ENCODE measurements at places on chromosomes 5 and 9. TPM values are rescaled to one million over a fixed set of nuclear protein-coding genes. Genes with fewer than 3 reads are reported as not detected.
A peak's percentile ranks its signal among the peaks of the same experiment; 100 is the strongest.

ARSI gene
- 0.16 TPM for total RNA-seq

NSUN2 gene
- total RNA-seq, result 34.4 TPM

ZNF462 gene
- 29.2 TPM for total RNA-seq

ANKRD18B gene
- not detected for total RNA-seq

BAAT gene
- not detected for total RNA-seq

CDC20B gene
- not detected for total RNA-seq

SNX24 gene
- 16.0 TPM for total RNA-seq

MARCOL gene
- not detected for total RNA-seq

- no peak for DNase-seq
- H3K36me3 ChIP-seq, result peaks cover 83% of the 10 kb centered on the region
- no peaks in the 10 kb centered on the region for H3K27me3 ChIP-seq
- H3K4me1 ChIP-seq, result peaks cover 26% of the 10 kb centered on the region
Measured at GRCh38 chr9:33468797-33469621, 4.7 kb downstream of the NOL6 start.

DNA sequence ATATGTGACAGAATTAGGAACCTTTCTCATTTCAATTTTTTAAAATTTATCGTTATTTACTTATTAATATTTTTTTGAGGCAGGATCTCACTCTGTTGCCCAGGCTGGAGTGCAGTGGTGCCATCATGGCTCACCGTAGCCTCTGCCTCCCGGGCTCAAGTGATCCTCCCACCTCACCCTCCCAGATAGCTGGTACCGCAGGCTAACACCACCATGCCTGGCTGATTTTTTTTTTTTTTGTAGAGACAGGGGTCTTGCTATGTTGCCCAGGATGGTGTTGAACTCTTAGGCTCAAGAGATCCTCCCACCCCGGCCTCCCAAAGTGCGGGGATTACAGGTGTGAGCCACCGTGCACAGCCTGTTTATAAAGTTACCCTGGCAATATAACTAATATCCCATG is 275.2 kb downstream of the AOPEP start:
- peak overlapping the region; percentile 99 for H3K27ac ChIP-seq
- H3K36me3 ChIP-seq, result no peaks in the 10 kb centered on the region
- no peaks in the 10 kb centered on the region for H3K27me3 ChIP-seq
- DNase-seq, result no peak

- no peaks in the 10 kb centered on the region for H3K36me3 ChIP-seq
- peak within 1 kb of the TSS; percentile 92 for H3K4me3 ChIP-seq
- peaks cover 3% of the 10 kb centered on the region for H3K27me3 ChIP-seq
Measured at GRCh38 chr9:113876151-113876992, at the start of gene ZNF618. Gene ZNF618, plus strand, starts transcription at chr9:113876309. Its CDS starts 72 bp downstream, at chr9:113876381.

DNA sequence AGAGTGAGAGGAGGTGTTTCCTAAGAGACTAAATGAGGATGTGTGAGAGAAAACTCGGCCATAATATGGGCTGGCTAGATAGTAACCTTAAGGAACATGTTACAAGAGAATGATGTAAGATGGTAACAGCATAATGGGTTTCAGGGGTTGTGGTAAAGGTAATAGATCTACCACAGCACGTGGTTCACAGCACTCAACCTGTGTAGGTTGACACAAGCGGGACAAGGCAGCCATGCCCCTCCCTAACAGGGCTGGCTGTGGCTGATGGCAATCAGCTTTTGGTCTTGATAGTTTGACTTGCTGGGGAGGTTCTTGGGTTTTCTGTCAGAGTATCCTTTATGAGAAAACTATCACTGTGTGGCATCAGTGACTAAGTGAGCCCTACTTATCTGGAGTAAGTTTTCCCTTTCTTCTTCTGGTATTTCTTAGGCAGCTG is 138.6 kb downstream of the TRIO start:
- H3K4me3 ChIP-seq, result no peak overlapping the region
- H3K27ac ChIP-seq, result peak overlapping the region; percentile 13
- H3K27me3 ChIP-seq, result no peaks in the 10 kb centered on the region
- no peaks in the 10 kb centered on the region for H3K36me3 ChIP-seq
- no peak for DNase-seq

- no peaks in the 10 kb centered on the region for H3K4me1 ChIP-seq
- peaks cover 3% of the 10 kb centered on the region for H3K27me3 ChIP-seq
- no peak for DNase-seq
Measured at GRCh38 chr9:101795147-101795546, 56.7 kb upstream of the GRIN3A start.

- no peaks in the 10 kb centered on the region for H3K27me3 ChIP-seq
- no peak overlapping the region for H3K27ac ChIP-seq
- no peak for DNase-seq
- H3K4me3 ChIP-seq, result no peak overlapping the region
Measured at GRCh38 chr9:69028754-69029153, 6.8 kb upstream of the FXN start.

- DNase-seq, result no peak
- no peaks in the 10 kb centered on the region for H3K27me3 ChIP-seq
- no peak overlapping the region for H3K27ac ChIP-seq
- no peaks in the 10 kb centered on the region for H3K36me3 ChIP-seq
- no peak overlapping the region for H3K4me3 ChIP-seq
Measured at GRCh38 chr5:169248996-169249395, 51.9 kb downstream of the SLIT3 start.

GRCh38 chr9:74645007-74645639 is 148.0 kb downstream of the RORB start:
- no peaks in the 10 kb centered on the region for H3K4me1 ChIP-seq
- no peak overlapping the region for H3K4me3 ChIP-seq

GRCh38 chr9:71096421-71097108 is 24.9 kb downstream of the TRPM3 start:
- no peaks in the 10 kb centered on the region for H3K27me3 ChIP-seq
- no peak for DNase-seq
- H3K4me3 ChIP-seq, result no peak overlapping the region
- no peak overlapping the region for H3K27ac ChIP-seq

GRCh38 chr5:113974976-113975375 is 386.9 kb upstream of the KCNN2 start:
- DNase-seq, result no peak
- no peaks in the 10 kb centered on the region for H3K36me3 ChIP-seq
- H3K4me1 ChIP-seq, result no peaks in the 10 kb centered on the region

- no peaks in the 10 kb centered on the region for H3K36me3 ChIP-seq
- no peak overlapping the region for H3K27ac ChIP-seq
- DNase-seq, result no peak
- no peak overlapping the region for H3K4me3 ChIP-seq
- peaks cover 6% of the 10 kb centered on the region for H3K27me3 ChIP-seq
- no peaks in the 10 kb centered on the region for H3K4me1 ChIP-seq
Measured at GRCh38 chr9:3157011-3157410, 313.1 kb upstream of the PUM3 start.

DNA sequence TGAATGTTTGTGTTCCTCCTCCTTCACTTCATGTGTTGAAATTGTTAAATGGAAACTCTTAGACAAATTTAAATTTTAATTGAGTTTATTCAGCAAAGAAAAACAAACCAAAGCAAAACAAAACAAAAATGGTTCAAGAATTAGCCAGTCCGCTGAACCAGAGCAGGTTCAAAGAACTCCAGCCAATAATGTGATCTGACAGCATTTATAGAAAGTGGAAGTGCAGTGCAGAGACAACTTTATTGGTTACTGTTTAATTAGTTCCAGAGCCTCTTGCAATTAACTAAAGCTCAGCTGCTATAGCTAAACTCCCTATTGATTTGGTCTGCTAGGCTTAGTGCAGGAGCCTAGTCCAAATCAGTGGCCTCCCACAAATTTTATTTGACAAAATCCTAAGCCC is 132.9 kb downstream of the RNF180 start:
- H3K36me3 ChIP-seq, result no peaks in the 10 kb centered on the region
- H3K4me1 ChIP-seq, result peaks cover 5% of the 10 kb centered on the region
- no peaks in the 10 kb centered on the region for H3K27me3 ChIP-seq
- H3K4me3 ChIP-seq, result no peak overlapping the region

GRCh38 chr5:84725946-84726570 is 341.4 kb upstream of the EDIL3 start:
- no peaks in the 10 kb centered on the region for H3K27me3 ChIP-seq
- H3K4me3 ChIP-seq, result no peak overlapping the region
- H3K27ac ChIP-seq, result no peak overlapping the region

- H3K36me3 ChIP-seq, result peaks cover 100% of the 10 kb centered on the region
- DNase-seq, result no peak
- H3K27me3 ChIP-seq, result no peaks in the 10 kb centered on the region
- peak overlapping the region; percentile 86 for H3K27ac ChIP-seq
- H3K4me1 ChIP-seq, result peaks cover 45% of the 10 kb centered on the region
- H3K4me3 ChIP-seq, result peak overlapping the region; percentile 14
Measured at GRCh38 chr9:128629136-128629535, 27.5 kb downstream of the DYNC2I2 start.
